ENCODE measurements at places on chromosomes 3 and 15.

- no peak for DNase-seq
Measured at GRCh38 chr3:192399767-192400166, 327.6 kb downstream of the FGF12 start.

- no peak for DNase-seq
Measured at GRCh38 chr3:183400352-183400751, 28.1 kb downstream of the MCF2L2 start.

DNA sequence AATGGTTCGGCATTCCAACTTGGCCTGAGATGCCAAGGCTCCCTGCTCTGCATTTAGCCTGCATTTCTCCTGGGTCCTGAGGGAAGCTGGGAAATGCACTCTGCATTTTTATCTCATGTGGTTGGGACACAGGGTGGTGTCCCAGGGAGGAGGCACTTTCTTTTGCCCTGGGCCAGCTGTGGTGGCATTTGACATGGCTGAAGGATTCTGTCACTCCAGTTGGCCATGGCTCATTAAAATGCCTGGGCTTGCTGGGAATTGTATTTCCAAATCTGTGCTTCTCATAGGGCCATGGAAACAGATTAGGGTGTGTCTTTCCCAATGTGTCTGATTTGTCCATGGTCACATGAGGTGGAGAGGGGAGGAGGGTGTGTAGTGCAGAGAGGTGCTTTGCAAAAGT, 128.3 kb upstream of the RGMA start:
- no peak for DNase-seq

DNA sequence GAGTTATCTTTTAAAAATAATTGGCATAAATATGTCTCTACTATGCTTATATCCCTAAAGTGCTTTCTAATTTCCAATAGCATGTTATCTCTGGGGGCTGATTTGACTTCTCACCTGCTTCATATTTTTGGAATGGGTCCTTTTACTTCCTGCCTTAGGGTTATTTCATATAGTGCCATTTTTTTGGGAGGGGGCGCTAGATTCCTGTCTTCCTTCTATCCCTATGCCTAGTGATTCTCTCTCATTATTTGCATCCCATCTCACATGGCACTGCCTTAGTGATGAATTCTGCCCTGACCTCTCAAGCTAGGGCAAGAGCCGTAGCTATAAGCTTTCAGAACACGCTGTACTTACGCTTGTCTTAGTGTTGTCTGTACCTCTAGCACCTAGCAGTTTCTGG, 150.3 kb upstream of the SLITRK3 start:
- no peak for DNase-seq

DNA sequence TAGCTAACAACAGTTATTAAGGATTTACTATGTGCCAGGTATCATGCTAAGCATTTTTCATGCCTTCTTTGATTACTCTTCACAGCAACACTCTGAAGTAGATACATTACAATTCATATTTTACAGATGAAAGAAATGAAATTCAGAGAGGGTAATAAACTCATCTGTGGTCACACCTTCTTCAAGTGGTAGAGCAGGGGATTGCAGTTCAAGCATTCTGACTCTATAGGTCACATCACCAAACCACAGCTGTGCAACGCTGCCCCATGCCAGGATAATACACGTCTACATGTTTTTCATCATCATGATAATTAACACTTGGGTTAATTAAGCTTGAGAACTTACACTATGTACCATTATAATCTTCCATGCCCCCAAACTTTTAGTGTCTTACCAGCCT, 98.5 kb downstream of the LRRC3B start:
- no peak for DNase-seq

Measured in ACHN (cell line).